ENCODE measurements at places on chromosomes 2 and 18. TPM values are rescaled to one million over a fixed set of nuclear protein-coding genes. Genes with fewer than 3 reads are reported as not detected.
A peak's percentile ranks its signal among the peaks of the same experiment; 100 is the strongest.

- DNase-seq: no peak
These were observed at the start of gene IL1R1 for GRCh38 chr2:102141970-102142828. TSS of gene IL1R1 (plus strand) at chr2:102142746. CDS start at chr2:102157725, 14,979 bp downstream.

DNA sequence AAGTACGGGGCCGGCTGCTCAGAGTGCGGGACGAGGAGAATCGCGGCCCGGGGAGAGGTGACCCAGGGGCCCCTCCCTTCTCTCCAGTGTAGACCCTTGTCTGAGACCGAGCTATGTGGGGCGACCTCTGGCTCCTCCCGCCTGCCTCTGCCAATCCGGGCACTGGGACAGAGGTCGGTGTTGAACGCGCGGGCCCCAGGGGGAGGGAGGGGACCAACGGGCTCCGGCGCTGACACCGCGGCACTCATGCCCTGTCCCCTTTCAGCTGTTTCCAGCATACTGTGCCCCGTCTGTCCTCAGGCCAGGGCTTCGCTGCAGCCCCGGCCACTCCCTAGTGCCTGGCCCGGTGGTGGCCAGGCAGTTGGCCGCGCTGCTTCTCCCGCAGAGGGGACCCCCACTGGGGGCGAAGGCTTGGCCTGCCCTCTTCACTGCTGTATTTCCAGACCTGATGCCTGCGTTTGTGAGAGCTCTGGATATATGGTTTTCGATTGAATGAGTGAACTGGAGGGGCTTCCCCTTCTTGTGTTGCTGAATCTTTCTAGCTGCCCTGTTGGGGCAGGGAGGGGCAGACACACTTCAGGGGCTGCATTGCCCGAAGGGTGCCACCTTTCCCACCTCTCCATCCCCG, 809 bp downstream of the DBI start:
- DNase-seq: peak; percentile 65

DNA sequence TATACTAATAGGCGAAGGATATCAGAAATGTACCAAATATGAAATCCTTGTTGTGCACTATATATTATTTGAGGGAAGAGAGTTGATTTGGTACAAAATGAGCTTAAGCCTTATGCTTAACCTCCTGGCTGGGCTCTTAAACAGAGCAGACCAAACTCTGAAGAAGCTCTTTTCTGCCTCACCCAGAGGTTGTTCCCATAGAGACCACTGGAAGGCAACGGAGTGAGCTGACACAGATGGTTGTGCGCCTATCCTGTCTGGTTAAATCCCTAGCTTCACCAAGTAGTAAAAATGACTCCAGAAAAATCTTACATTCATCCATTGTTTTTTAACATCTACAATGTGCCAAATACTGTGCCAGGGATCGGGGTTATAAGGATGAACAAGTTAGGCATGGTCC, 55.9 kb upstream of the NOL4 start:
- no peak for DNase-seq

DNA sequence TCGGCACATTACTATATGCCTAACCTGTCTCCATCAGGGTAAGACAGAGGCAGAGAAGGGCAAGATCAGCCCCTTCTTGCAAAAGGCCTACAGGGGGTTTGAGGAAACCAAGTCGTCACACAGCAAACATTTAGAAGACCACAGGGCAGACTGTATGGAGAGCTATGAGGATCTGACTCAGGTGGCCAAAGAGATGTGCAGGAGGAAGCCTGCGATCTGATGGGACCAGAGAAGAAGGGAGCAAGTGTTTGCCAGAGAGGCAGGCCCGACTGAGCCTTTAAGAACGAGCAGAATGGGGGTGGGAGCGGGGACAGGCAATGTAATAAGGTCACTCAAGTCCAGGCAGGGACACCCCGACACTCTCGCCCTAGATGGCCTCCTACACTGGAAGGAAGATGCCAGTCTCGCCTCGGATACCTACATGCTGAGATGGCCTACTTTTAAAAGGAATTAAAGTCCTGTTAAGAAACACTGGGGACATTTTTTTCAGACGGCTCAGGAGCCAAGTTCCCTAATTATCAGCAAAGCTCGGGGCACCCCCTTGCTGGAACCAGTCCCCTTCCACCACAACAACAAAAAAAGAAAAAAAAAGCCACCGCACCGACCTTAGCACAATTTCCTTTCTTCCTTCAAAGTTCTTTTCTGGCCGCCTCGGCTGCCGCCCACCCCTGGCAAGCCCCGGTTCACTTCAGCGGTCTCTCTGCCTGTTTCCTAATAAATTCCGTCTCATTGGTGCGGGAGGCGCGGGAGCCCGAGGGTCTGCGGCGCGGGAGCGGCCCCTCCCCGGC, 1.5 kb downstream of the SFXN5 start:
- no peak for DNase-seq

DNA sequence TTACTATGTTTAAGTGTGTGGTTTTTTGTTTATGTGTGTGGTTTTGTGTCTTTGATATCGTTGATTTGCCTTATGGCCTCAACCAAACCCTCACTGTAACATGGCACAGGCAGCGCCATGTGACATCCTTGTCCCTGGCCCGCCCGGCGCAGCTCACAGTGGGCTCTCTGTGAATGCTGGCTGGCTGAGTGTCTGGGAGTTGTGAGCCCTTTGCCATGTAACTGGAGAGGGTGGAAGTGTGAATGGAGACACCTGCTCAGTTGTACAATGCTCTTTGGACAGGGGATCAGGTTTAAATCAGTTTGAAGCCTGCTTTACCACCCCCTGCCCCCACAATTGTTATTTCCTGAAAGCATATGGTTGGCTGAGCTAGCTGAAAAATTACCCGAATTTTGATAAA, 41.8 kb downstream of the TCF7L1 start:
- no peak for DNase-seq

PARD6G gene
- total RNA-seq: 0.25 TPM

- DNase-seq: no peak
These were observed 18.7 kb upstream of the TFCP2L1 start for GRCh38 chr2:121303531-121304263.

DNA sequence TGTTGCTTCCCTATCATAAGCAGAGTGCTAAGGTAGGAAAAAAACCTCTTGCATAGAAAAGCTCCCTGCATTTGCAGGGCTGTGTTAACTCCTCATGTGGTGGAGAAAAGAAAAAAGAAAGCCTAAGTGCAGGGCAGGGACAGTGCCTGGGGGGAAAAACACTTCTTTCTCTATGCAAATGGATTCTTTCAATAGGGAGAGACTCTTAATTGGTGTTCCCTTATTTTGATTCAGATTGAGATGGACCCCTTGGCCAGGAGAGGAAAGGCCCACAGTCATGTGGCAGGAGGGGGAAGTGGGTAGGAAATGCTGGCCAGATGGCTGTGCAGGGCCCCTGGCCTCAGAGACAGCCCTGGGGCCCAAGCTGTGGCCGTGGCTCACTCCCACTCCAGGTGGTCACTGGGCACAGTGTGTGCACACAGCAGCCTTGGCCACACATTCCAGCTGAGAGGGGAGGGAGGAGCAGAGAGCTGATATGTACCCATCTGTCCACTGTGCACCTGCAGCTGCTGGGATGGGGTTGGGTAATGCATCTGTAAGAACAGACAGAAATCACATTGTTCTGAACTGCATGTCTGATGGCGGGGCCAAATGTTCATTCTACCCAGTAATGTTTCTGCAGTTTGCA, 410.4 kb downstream of the DSC3 start:
- no peak for DNase-seq

DNA sequence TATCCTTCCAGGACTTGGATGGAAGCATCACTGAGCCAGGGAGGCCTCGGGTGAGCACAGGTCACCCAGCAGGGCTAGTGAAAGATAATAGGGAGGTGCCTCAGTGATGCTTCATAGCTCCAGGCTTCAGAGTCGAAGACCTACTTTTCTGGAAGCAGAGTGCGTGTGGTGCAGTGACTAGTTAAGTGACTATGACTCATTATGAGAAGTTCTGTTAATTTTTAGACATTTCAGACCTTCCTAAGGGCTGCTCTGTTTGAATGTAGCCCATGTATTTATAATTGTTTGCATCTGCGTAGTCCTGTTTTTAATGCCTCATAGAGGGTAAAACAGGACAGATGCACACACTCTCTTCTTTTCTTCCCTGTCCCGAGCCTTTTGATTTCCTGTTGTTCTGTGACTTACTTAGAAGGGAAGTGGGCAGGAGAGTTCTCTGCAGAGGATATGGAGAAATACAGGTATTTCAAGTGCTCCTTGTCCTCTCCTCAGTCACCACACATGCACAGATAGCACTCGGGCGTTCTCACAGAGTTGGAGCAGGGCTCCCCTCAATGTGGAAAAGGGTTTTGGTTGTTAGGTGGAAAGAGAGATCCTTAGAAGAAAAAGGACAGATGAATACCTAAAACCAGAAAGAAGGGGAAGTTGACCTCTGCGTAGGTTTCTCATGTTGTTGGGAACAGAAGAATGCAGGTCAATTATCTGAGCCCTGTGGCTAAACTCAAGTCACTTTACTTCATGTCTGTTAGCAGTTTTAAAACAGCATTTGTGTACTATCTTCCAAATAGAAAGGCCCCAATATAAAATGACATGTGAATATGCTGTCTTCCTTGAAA, 34.7 kb downstream of the RALB start:
- no peak for DNase-seq

DNA sequence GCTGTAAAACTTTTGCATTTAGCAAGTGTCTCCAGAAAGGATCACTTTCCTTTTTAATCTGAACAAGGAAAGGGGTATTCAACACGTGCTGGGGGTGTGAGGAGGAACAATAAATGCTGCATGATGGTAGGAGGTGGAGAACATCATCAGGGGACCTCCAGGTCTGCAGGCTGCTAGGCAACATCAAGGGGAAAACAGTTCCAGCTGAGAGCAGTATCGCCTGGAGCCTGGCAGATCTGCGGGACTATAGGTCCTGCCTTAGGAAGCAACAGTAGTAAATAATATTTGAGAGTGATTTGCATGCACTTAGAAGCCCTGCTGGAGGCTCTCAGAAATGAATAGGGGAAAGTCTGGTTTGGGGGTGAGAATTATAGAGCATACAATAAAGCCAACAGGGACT, 175.6 kb downstream of the SUCLG1 start:
- DNase-seq: no peak

RAB10 gene
- 62.6 TPM for total RNA-seq

LCT gene
- total RNA-seq: 0.36 TPM

AGXT gene
- not detected for total RNA-seq

DNA sequence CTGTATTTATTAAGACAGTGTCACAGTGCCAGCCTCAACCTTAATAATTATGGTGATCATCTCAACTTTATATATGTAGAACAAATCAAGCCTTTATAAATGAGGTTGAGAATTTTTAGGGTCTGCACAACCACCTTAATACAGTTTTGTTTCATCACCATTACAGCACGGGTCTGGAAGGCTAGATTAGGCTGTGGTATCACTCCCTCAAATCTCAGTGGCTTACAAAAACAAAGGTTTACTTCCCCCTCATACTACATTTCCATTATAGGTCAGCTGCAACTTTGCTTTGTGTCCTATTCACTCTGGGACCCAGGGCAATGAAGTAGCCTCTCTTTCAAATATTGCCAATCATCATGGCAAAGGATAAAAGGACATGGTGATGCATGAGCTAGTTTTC, 23.3 kb upstream of the USP14 start:
- DNase-seq: no peak

DNA sequence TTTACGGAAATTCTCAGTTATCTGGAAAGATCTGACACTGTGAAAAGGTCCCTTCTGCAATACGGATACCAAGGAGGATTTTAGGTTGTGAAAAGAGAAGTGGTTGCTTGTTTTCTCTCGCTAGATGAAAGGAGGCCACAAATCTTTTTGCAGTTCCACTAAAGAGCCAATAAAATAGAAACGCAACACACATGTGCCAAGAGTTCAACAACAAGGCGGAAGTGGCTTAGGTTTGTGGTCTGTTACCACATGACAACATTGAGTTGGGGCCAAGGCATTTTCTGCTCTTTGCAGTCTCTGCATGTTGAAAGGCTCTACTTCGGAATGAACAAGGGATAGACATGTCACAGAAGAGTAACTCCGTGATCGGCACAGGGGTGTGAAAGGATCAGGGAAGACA, 115.7 kb upstream of the OSR1 start:
- peak; percentile 88 for DNase-seq

SPC25 gene
- not detected for total RNA-seq

DNA sequence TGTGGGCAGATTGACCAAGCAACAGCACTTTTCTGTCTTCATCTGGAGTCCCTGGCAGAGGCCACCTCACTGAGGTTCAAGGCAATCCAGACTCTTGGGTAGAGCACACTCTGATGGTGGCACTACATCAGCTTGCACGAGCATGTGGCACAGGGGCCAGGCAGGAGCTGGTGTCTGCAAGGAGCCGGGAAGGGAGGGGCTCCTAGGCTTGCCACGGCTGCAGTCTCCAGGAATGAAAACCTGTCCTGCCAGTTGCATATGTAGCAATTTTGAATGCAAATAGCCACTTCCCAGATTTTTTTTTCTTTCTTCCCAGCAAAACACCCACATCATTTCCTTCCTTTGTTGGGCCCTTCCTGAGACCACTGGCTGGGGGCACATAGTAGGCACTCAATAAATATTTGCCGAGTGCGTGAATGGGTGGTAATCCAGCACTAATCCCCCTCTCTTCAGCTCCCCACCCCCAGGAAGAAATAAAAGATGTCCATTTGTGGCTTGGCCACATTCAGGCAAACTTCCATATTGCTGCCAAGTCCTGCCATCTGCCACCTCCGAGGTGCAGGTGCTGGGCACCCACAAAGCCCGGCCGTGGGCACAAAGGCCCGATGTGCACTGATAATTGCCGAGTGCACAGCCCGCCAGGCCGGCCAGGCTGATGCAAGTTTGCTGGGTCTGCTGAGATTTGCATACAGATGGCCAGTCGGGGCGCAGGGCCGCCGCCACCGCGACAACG, 72.4 kb downstream of the MYCN start:
- no peak for DNase-seq

IL36RN gene
- not detected for total RNA-seq

DNA sequence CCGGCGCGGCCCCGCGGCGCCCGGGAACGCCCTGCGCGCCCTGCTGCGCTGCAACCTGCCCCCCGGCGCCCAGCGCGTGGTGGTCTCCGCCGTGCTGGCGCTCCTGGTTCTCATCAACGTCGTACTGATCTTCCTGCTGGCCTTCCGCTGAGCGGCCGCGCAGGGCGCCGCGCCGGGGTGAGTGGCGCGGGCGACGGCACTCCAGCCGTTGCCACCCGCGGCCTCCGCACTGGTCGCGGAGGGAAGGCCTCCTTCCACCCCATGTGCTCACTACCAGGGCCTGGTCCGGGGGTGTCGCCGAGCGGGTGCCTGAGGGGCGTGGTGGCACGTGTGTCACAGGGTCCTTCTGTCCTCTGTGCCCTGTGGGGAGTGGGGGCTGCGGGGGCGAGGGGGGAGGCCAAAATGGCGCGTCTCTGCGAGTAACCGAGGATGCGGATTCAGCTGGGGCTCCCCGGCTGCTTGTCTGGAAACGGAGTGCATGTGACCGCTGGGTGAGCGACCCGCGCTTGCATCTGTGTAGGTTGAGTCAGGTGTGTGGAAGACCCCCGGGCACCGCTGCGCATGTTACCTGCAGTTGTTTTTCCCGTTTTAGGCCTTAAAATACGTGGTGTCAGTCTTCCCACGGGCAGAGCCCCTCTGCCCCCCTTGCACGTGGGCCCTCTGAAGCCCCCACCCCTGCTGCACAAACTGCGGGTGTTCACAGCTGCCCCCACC, 58.0 kb downstream of the FAM168B start:
- DNase-seq: peak; percentile 15

GRCh38 chr18:62081248-62081647, 105.6 kb downstream of the PIGN start:
- no peak for DNase-seq

C1QL2 gene
- not detected for total RNA-seq

FBXO48 gene
- 4.8 TPM for total RNA-seq

GRCh38 chr2:3602553-3603339, 7.8 kb downstream of the COLEC11 start:
- no peak for DNase-seq

- DNase-seq: no peak
These were observed 827.1 kb upstream of the FANCL start for GRCh38 chr2:59068255-59068654.

- no peak for DNase-seq
These were observed 54.9 kb downstream of the MAPRE2 start for GRCh38 chr18:35095983-35096676.

All from naive thymus-derived CD8-positive, alpha-beta T cell (primary cell).